GM12864 (cell line): ENCODE measurements at places on chromosomes 3 and 15.

DNA sequence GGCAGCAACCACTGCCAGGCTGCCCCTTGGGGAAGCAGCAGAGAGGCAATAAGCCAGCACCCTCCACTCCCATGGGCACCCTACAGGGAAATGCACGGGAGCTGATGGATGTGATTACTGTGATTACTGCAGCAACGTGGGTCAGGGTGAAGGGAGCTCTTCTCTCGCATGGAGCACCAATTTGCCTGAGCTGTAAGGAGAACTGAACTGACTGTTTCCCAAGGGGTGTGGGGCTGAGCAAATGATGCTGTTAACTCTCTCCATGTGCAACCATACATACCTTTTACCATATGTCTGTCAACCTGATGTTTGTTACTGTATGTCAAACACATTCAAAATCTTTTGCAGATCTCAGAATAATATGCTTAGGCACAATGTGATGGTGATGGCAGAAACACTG is 680.6 kb downstream of the SQOR start:
- DNase-seq = no peak

DNA sequence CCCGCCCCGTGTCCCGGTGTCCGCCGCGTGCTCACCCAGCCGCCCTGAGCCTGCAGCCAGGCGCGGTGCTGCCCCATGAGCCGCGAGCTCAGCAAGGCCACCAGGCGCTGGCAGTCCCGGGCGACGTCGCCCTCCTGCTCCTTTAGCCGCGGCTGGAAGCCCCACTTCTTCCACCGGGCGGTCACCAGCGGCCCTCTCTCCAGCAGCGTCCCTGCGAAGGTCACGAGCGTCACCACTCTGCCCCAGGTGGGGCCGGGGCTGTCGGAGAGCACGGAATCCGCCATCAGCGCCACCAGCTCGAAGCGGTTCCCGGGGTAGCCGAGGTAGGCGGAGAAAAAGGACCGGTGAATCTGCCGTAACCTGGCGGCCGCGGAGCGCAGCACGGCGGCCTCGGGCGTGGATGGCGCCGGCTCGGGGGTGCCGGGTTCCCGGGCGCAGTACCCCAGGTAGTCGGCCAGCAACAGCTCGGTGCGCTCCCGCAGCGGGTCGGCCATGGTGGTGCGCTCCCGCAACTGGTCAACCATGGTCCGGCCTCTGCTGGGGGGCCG is 298 bp downstream of the BCL2L10 start:
- no peak for DNase-seq

DNA sequence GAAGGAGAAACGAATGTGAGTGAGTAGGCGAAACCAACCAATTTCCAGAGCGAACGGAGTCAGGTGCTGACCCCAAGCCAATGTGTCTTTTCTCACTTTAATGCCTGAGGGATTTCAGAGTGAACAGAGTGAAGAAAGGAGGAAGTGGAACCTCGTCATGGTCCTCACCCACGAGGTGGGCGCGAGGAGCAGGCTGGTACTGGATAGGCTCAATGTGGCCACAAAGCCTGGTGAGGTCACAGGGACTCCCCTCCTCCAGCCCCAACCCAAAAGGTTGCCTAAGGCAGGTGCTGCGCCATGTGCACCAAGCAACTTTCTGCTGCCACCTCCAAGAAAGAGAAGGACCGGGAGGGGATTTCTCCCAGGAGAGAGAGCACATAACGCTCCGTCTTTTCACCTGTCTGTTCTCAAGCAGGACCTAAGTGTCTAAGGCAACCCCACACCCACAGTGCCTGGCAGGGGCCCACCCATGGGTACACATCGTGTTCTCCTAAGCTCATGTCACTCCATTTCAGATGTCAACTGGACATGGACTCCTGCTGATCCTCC is 3.8 kb downstream of the NRROS start:
- DNase-seq = peak; percentile 91

GRCh38 chr3:69811452-69812401 is 72.5 kb downstream of the MITF start:
- no peak for DNase-seq

DNA sequence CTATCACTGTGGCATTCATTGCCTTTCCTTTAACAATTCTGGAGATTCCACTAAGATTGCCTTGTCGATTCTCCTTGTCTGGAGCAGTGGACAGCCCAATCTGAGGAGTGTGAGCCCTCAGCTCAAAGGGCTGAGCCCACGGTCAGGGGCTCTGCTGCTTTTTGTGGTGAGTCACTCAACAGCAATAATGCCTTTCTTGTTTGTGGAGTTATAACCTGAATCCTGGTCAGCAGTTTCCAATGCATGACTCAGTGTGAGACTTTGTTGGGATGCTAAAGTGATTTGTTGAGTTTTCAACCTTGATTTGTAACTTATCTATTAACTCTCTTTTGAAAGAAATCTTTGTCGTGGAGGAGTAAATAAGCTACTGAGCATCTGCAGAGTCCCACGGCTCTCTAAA is 183.5 kb downstream of the TJP1 start:
- DNase-seq = no peak

- no peak for DNase-seq
Measured at GRCh38 chr15:80240276-80240675, 11.7 kb downstream of the CTXND1 start.

- no peak for DNase-seq
Measured at GRCh38 chr15:41961001-41961518, 11.3 kb downstream of the EHD4 start.

- DNase-seq = no peak
Measured at GRCh38 chr3:14687360-14687759, 12.4 kb downstream of the C3orf20 start.

- DNase-seq = no peak
Measured at GRCh38 chr3:194683380-194683779, 2.3 kb upstream of the FAM43A start.

DNA sequence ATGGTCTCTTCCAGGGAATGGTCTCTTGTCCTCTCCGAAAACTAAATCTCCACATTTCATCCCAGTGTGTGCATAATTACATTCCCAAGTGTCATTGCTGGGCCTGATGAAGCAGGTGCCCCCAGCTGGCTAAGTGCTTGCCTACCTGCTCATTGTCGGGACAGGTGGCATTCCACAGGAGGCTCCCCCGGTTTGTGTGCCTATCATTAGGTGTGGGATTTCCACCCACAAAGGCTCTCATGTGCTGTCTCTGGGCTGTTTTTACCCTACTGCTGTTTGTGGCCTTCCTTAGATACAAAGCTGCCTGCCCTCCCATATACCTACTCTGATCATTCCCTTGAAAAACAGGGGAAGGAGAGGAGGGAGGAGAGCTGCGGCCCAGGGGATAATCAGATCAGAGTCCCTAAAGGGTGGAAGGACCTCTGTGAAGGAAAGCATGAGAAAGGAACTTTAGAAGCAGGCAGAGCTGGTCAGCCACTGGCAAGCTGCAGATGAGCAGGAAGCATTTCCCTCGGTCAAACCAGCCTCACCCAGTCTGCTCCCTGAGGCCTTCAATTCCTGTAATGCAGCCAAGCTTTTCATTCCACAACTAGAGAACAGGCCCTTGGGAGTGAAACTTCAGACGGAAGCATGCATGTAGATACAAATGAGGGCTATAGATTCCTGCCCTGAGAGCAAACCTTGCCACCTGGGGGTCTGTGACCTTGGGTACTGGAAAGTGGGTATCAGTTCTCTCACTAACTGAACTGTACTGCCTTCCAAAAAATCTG is 60.7 kb upstream of the HEG1 start:
- no peak for DNase-seq

GRCh38 chr15:91559066-91559465 is 294.4 kb upstream of the SLCO3A1 start:
- DNase-seq = no peak

DNA sequence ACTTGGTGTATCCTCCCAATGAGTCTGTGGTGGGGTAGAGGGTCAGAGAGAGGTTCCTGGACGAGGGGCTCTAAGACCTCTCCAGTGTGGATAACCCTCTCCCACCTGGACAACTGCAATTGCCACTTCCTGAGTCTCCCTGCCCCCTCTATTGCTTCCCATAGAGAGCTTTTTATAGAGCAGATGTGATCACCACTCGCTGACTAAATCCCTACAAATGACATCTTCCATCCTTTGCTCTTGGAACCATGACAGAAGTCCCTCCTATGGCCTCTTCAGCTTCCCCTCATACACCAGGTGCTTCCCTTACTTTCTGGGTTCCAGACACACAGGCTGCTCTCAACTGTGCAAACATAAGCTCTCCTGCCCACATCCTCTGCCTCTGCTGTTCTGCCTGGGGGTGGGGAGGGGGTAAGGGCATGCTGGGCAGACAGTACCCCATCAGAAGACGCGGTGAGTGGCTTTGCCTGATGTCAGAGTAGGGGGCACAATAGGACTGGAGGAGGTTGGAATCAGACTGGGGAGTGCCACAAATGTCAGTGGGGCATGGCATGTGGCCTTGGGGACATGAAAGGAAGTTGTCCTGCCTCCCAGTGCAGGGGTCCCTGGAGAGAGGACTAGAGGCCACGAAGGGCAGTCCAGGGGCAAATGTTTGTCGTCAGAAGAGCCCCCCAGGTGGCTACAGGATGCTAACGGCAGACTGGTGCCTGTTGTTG is 15.2 kb downstream of the ITIH3 start:
- DNase-seq = no peak
